Ovary (tissue), 10 donors: ENCODE measurements at places on chromosomes 16 and 17.

- no peak for DNase-seq
Measured at GRCh38 chr17:59151006-59151405, 4.0 kb downstream of the SKA2 start.

- DNase-seq: no peak
Measured at GRCh38 chr16:20940871-20941635, 40.5 kb downstream of the LYRM1 start.

DNA sequence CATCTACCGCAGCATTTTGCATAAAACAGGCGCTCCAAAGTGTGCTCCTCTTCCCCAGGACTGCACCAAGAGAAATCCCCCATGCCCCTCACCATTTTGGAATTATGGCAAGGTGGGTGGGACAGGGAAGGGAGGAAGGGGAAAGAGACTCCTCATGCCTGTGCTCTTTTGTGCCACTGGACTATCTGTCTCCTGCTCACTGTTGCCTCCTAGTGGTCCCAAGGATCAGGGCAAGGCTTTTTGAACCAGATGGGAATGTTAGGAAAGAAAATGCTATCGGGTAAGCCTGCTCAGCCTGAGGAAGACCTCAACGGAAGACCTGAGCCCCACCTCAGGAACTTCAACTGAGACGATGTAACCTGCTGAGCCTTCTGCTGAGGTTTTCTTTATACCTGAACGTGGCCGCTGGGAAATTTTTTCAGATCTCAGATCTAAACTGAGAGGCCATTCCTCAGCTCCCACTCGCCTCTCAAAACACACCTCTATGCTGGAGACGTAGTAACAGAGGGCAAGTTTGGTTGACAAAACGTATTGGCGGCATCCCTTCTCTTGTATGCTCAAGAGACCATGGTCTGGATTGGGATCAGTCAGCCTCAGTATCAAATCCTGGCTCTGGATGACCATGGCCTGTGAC is 58.3 kb downstream of the SPACA3 start:
- DNase-seq: no peak

DNA sequence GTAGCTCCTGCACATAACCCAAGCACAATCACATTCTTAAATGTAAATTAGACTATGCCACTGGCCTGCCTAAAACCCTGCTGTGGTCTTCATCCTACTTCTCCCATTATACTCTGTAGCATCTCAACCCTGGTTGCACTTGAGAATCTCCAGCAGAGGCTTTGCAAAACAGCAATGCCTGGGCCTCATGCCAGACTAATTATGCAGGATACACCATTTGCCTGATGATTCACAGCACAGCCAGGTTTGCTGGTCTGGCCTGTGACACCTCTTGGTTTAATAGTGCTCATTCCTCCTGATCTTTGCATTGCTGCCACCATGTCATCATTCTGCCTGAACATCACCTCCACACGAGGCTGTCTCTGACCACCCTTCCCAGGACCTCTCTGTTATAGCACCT is 491.9 kb upstream of the TOM1L1 start:
- DNase-seq: no peak

DNA sequence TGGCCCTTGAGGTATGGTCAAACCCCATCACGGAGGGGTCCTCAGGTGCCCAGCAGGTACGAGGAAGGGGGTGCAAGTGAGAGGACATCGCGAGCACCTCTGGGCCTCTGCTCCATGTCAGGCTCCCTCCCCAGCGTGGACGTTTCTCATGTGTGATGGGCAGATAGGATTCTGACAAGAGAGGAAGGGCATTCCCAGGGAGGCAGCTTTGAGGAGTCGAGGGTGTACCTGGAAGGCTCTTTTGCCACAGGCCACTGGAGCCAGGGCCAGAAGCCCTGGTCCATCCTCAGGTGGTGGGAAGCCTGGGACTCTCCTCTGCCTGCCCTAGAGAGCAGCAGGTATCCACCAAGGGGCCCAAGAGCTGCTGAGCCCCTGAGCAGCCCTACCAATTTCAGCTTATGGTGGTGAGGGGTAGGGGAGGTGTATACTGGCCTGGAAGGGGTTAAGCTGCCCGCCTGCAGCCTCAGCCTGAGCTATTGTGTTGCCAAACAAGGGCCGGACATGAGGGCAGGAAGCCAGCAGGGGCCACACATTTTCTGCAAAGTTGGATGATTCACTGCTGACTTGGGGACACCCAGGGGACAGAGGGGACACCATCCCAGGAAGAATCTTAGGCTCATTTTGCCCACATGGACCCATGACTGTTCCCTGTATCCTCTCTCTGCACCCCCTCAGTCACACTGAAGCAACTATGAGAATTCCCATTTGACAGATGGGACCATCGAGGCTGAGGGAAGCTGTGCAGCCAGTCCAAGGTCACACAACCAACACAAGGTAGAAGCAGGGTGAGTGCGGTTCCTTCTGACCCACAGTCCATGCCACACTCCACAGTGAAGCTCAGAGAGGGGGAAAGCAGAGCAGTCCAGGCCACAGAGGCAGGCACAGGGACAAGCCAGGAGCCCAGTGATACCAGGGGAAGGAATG is 1.7 kb downstream of the CDH5 start:
- no peak for DNase-seq

DNA sequence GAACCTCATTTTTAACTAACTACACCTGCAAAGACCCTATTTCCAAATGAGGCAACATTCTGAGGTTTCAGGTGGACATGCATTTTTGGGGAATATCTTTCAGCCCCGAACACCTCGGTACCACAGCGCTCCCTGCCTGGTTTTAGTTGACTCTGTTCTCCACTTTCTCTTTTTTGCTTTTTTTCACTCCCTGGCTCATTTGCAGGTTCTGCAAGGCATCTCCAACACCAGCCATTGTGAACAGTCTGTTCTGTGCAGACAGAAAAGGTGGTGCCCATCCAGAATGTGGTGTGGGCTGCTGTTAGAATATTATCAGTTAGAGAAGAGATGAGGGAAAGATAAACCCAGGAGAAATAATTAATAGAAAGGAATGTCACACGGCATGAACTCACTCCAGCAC is 32.5 kb upstream of the ZCCHC14 start:
- DNase-seq: no peak

GRCh38 chr17:68094481-68095078 is 59.0 kb downstream of the KPNA2 start:
- DNase-seq: no peak

DNA sequence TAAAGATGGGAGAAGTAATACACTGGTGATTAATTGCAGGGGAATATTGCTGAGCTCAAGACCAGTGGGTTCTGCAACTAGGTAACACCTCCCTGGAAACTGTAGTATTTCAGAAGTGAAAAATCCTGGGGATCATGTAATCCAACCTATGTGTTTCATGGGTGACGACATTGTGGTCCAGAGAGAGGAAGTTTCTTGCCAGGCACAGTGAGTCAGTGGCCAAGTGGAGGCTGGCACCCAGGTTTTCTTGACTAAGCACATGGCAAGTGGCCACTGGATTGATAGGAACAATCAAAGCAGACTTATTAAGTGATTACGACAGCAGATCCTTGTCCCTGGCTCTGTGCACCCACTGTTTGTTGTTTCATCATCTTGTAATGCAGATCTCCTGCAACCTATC is 14.6 kb upstream of the CIITA start:
- DNase-seq: no peak

- no peak for DNase-seq
Measured at GRCh38 chr16:63230421-63231040, 1194.3 kb upstream of the CDH8 start.

DNA sequence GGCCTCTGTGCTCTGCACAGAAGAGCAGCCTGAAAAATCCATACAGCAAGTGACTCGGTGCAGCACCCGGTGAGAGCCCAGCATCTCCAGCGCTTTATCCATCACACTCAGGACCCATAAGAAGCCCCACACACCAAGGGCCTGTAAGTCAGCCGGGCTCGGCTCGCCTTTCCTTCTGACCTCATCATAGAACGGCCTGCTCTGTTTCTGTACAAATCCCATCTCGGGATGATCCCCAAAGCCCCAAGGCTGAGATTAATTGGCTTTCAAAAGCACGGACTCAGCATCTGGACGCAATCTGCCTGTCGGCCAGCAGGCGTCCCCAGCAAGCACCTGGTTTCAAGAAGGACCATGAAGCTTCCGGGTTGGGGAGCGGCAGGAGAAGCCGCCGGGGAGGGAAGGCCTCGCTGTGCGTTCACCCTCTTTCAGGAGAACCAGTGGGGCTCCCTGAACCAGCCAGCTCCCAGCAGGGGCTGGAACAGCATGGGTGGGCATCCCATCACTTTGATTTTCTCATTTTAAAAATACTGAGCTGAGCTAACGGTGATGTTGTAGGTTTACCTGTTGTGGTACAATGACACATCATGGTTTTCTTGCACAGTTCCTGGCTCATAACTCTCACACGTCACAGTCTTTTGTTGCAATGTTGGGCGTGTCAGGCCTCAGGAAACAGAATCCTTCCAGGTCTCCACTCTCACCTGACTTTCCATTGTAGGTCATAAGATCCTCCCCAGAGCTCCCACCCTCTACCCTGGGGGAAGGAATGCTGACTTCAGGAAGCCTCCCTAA is 6.7 kb downstream of the CCDC57 start:
- peak; percentile 82 for DNase-seq

GRCh38 chr17:69560987-69561441 is 146.5 kb downstream of the MAP2K6 start:
- no peak for DNase-seq

- DNase-seq: no peak
Measured at GRCh38 chr16:56636616-56637413, 1.7 kb upstream of the MT1A start.

DNA sequence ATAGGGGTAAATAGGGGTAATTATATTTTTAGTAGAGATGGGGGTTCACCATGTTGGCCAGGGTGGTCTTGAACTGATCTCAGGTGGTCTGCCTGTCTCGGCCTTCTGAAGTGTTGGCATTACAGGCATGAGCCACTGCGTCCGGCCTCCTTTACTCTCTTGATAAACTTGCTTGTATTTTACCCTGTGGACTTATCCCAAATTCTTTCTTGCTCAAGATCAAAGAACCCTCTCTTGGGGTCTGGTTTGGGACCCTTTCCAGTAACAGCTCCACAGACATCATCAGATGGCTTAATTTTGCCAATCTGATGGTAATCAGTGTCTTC is 5.6 kb upstream of the C1QTNF1 start:
- no peak for DNase-seq
